ENCODE measurements at places on chromosomes 4 and X.

- no peaks in the 10 kb centered on the region for H3K4me1 ChIP-seq
- no peak overlapping the region for H3K4me3 ChIP-seq
Observed at GRCh38 chrX:29561417-29561816, 653.9 kb upstream of the MAGEB2 start.

DNA sequence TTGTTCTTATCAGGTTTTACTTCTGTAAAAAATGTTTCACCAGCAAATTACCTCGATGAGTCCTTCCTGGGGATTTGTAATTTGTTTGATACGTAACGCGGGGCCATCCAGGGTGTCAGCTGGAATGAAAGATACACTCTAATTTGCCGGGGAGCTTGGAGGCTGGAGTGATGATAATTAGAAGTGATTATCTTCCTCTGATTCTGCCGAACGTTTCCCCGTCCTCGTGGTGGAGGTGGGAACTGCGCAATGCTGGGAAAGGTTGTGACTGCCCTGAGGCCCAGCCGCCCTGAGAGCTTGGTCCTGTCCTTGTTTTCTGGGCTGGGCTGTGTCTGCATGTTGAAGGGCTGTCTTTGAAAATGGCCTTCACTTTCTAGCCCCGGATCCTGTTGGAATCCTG, 48.0 kb downstream of the SORCS2 start:
- no peak for DNase-seq
- no peaks in the 10 kb centered on the region for H3K27me3 ChIP-seq
- H3K4me3 ChIP-seq, result no peak overlapping the region
- no peak overlapping the region for H3K27ac ChIP-seq
- H3K4me1 ChIP-seq, result no peaks in the 10 kb centered on the region

DNA sequence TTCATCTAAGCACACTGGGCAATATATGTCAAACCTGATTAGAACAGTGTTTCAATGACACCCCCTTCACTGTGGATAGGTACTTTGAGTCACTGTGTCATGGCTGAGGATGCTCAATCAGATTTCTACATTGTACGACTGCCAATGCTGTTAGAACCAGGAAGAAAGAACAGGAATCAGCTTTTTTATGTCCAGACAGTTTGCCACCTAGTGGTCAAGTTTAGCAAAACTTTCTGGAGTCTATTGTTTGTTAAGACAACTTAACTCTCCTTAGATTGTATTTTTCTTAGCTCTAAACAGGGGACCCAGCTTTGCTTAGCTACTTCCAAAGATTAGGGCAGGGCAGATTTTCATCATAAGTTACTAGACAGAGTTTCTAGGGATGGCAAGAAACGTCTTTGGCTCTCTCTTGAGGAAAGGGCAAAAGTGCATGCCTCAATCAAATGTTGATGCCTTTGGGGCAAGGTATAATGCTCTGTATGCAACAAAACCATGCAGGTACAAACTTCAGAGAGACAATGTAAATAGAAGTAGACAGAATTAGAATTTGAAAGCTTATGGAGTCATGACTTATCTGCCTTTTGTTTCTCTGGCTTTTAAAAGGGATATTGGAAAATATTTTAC, 40.5 kb upstream of the BMP3 start:
- no peaks in the 10 kb centered on the region for H3K4me1 ChIP-seq
- no peak for DNase-seq
- no peak overlapping the region for H3K4me3 ChIP-seq
- H3K27me3 ChIP-seq, result no peaks in the 10 kb centered on the region
- no peak overlapping the region for H3K27ac ChIP-seq

DNA sequence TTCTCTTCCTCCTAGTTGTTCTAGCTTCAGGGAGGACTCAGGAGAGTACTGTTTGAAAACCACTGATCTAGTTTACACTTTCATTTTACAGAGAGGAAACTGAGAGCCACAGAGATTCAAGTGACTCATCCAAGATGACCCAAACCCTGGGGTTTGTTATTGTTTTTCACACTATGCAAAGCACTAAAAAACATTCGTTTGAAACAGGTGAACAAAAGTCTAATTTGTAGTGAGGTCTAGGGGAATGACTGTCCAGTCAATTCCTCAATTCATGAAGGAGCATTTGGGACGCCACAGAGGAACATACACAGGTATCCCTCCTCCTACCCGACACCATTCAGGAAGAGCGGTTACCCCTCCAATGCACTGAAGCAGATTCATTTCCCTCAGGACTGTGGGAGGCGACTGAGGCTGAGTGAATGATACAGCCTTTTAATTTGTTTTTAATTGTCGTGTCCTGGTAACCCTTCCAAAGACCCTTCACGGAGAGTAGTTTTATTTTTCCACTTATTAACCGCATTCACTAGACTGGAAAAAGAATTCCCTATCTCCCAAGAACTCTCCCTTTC, 30.3 kb downstream of the TLR10 start:
- no peaks in the 10 kb centered on the region for H3K36me3 ChIP-seq
- H3K4me1 ChIP-seq, result peaks cover 10% of the 10 kb centered on the region
- H3K4me3 ChIP-seq, result no peak overlapping the region
- no peak for DNase-seq
- no peaks in the 10 kb centered on the region for H3K27me3 ChIP-seq
- peak overlapping the region; percentile 40 for H3K27ac ChIP-seq

- no peak overlapping the region for H3K4me3 ChIP-seq
- no peaks in the 10 kb centered on the region for H3K4me1 ChIP-seq
- H3K36me3 ChIP-seq, result no peaks in the 10 kb centered on the region
- no peak overlapping the region for H3K27ac ChIP-seq
Observed at GRCh38 chr4:124526769-124527168, 185.8 kb downstream of the ANKRD50 start.

DNA sequence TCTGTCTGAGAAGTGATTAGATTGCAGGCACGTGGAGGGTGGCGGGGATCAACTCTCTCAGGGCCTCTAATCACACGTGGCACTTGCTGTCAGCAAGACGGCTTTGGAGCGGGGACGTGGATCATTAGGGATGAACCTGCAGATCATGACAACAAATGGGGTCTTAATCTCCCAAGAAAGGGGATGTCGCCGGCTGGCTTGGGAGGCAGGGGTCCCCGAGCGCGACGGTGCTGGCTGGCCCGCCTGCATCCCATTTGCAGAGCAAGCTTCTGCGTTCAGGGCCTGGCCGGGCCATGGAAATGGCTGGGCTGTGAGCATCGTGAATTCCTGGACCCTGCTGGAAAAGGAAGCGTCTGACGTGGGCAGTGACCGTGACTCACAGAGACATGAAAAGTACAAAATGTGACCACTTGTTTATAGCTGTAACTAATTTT, 85.1 kb upstream of the SHOX start:
- no peaks in the 10 kb centered on the region for H3K27me3 ChIP-seq
- peak; percentile 59 for DNase-seq
- no peaks in the 10 kb centered on the region for H3K36me3 ChIP-seq
- no peaks in the 10 kb centered on the region for H3K4me1 ChIP-seq

GRCh38 chrX:107484002-107484726, 34.7 kb downstream of the FRMPD3 start:
- no peaks in the 10 kb centered on the region for H3K36me3 ChIP-seq
- no peak for DNase-seq
- H3K27ac ChIP-seq, result no peak overlapping the region
- no peak overlapping the region for H3K4me3 ChIP-seq
- H3K27me3 ChIP-seq, result no peaks in the 10 kb centered on the region

- no peaks in the 10 kb centered on the region for H3K27me3 ChIP-seq
- no peaks in the 10 kb centered on the region for H3K36me3 ChIP-seq
- no peaks in the 10 kb centered on the region for H3K4me1 ChIP-seq
- H3K27ac ChIP-seq, result no peak overlapping the region
Observed at GRCh38 chr4:98951710-98952109, 22.8 kb upstream of the EIF4E start.

GRCh38 chr4:184420881-184421416, 53.4 kb downstream of the IRF2 start:
- peak overlapping the region; percentile 27 for H3K27ac ChIP-seq
- no peak overlapping the region for H3K4me3 ChIP-seq
- DNase-seq, result no peak
- H3K36me3 ChIP-seq, result peaks cover 23% of the 10 kb centered on the region
- no peaks in the 10 kb centered on the region for H3K27me3 ChIP-seq
- peaks cover 40% of the 10 kb centered on the region for H3K4me1 ChIP-seq

- no peaks in the 10 kb centered on the region for H3K27me3 ChIP-seq
- peak; percentile 79 for DNase-seq
- peaks cover 8% of the 10 kb centered on the region for H3K4me1 ChIP-seq
- H3K27ac ChIP-seq, result no peak overlapping the region
Observed at GRCh38 chrX:270848-271367, 10.3 kb upstream of the PLCXD1 start.

DNA sequence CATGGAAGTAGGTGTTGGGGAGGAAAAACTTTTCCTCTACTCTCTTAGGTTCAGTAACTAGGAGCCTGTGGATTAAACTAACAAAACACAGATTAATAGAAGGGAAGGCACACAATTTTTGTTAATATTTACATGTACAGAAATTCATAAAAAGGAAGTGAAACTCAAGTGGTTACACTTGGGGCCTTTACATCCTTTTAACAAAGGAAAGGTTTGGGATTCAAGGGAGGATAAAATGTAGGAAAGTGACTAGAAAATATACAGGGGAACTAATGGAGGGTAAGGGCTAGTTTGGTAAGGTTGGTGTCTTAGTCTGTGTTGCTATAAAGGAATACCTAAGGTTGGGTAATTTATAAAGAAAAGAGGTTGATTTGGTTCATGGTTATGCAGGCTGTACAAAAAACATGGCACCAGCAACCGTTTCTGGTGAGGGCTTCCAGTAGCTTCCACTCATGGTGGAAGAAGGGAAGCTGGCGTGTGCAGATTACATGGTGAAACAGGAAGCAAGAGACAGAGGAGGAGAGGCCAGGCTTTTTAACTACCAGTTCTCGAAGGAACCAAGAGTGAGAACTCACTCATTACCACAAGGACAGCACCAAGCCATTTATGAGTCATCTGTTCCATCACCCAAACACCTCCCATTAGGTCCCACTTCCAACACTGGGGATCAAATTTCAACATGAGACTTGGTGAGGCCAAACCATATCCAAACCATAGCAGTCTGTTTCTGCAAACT, 124.4 kb downstream of the CHRDL1 start:
- no peak overlapping the region for H3K27ac ChIP-seq
- no peaks in the 10 kb centered on the region for H3K36me3 ChIP-seq
- H3K4me3 ChIP-seq, result no peak overlapping the region
- no peaks in the 10 kb centered on the region for H3K4me1 ChIP-seq

DNA sequence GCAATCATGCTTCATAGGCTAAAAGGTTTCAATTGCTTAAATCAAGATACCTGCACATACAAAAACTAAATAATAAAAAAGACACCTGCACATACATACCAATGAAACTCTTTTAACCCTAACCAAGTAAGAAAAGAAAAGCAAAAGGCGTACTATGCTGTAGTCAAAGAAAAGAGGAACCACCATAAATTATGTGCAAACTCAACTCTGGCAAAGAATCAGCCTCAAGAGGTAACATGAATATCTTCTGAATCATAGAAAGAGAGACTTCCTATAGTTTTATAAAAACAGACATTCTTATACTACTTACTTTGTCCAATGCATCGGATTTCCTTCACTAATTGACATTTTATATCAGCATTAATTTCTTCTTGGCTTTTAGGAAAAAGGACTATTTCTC, 29.3 kb downstream of the MMGT1 start:
- no peaks in the 10 kb centered on the region for H3K4me1 ChIP-seq
- H3K27me3 ChIP-seq, result no peaks in the 10 kb centered on the region

- peaks cover 42% of the 10 kb centered on the region for H3K4me1 ChIP-seq
- H3K36me3 ChIP-seq, result peaks cover 24% of the 10 kb centered on the region
- DNase-seq, result peak; percentile 37
- no peaks in the 10 kb centered on the region for H3K27me3 ChIP-seq
- peak overlapping the region; percentile 22 for H3K4me3 ChIP-seq
Observed at GRCh38 chr4:184802697-184803015, 23.1 kb downstream of the ACSL1 start.

GRCh38 chr4:123990310-123990870, 593.8 kb downstream of the SPRY1 start:
- H3K27me3 ChIP-seq, result no peaks in the 10 kb centered on the region
- no peak for DNase-seq
- H3K27ac ChIP-seq, result no peak overlapping the region
- H3K36me3 ChIP-seq, result no peaks in the 10 kb centered on the region
- no peaks in the 10 kb centered on the region for H3K4me1 ChIP-seq

DNA sequence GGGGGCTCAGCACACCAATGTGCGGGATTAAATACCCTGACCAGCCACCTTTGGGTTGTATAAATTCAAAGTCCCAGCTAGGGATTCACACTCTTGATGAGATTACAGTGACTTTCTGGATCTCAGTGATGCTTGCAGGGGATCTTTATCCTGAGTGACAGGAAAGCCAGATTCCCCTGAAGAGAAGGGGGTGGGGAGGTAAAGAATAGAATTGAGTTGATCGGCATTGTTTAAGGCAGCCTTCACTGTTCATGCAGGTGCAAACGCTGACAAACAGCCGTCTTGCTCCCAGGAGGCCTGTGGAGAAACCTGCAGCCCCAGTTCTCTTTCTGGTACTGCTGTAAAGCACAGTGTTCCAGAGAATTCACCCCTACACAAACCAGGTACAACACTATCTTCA, 19.0 kb downstream of the CXXC4 start:
- DNase-seq, result no peak
- no peak overlapping the region for H3K4me3 ChIP-seq
- no peaks in the 10 kb centered on the region for H3K4me1 ChIP-seq
- no peaks in the 10 kb centered on the region for H3K36me3 ChIP-seq
- H3K27ac ChIP-seq, result no peak overlapping the region

DNA sequence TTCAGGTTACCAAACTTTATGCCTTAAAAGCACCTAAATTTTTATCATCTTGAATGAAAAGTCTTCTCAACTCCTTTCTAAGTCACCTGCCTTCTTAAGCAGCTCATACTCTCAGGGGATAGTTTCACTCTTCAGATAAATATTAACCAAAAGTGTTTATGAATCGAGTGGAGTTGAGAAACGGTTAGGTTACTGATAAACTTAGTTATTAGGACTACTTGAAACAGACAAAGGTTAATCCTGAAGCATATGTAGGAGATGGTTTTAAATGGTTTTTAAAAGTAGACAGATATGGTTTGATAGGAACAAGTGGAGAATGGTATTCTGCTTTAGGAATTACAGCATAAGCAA, 32.8 kb downstream of the CLDN22 start:
- DNase-seq, result no peak
- H3K27ac ChIP-seq, result no peak overlapping the region
- H3K27me3 ChIP-seq, result no peaks in the 10 kb centered on the region
- H3K4me3 ChIP-seq, result no peak overlapping the region
- peaks cover 87% of the 10 kb centered on the region for H3K36me3 ChIP-seq
- H3K4me1 ChIP-seq, result no peaks in the 10 kb centered on the region

- no peak overlapping the region for H3K4me3 ChIP-seq
- no peaks in the 10 kb centered on the region for H3K27me3 ChIP-seq
- H3K4me1 ChIP-seq, result no peaks in the 10 kb centered on the region
- no peak for DNase-seq
- no peak overlapping the region for H3K27ac ChIP-seq
- H3K36me3 ChIP-seq, result no peaks in the 10 kb centered on the region
Observed at GRCh38 chrX:7225338-7225737, 77.4 kb upstream of the PUDP start.

GRCh38 chr4:173243917-173244658, 75.5 kb downstream of the GALNT7 start:
- H3K4me3 ChIP-seq, result no peak overlapping the region
- no peaks in the 10 kb centered on the region for H3K27me3 ChIP-seq
- no peak overlapping the region for H3K27ac ChIP-seq
- DNase-seq, result no peak

- H3K27me3 ChIP-seq, result no peaks in the 10 kb centered on the region
- no peaks in the 10 kb centered on the region for H3K36me3 ChIP-seq
- no peaks in the 10 kb centered on the region for H3K4me1 ChIP-seq
- no peak for DNase-seq
- H3K27ac ChIP-seq, result no peak overlapping the region
- no peak overlapping the region for H3K4me3 ChIP-seq
Observed at GRCh38 chrX:66684196-66684595, 45.3 kb upstream of the EDA2R start.

GRCh38 chr4:89308161-89308500, 531 bp upstream of the GPRIN3 start:
- H3K4me3 ChIP-seq, result peak overlapping the region; percentile 49
- H3K4me1 ChIP-seq, result peaks cover 20% of the 10 kb centered on the region
- H3K27ac ChIP-seq, result no peak overlapping the region
- no peak for DNase-seq
- H3K36me3 ChIP-seq, result no peaks in the 10 kb centered on the region
